ENCODE measurements at places on chromosomes 4 and X.
A peak's percentile ranks its signal among the peaks of the same experiment; 100 is the strongest.

GRCh38 chr4:127291316-127291715, 341.4 kb upstream of the INTU start:
- DNase-seq: no peak

- no peak for DNase-seq
Measured at GRCh38 chr4:121654738-121655137, 42.0 kb downstream of the ANXA5 start.

DNA sequence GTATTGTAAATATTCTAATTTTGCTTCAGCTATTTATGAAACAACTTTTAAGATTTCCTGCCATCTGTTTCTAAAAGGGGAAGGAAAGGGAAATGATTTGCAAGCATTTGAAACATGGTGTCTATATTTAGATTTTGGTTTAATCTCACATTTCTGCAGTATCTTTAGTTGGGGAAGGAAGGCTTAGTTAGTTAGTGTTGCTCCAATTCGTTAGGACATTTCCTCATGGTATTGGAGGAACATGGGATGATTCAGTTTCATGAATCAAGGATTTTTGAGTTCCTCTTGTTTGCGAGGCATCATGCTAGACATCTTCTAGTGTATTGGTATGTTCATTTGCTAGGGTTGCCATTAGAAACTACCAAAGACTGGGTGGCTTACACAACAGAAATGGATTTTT, 20.5 kb upstream of the TMEM192 start:
- peak; percentile 21 for DNase-seq

- no peak for DNase-seq
Measured at GRCh38 chr4:38856524-38857337, at the start of gene TLR6. Gene TLR6 (minus strand): TSS chr4:38856817. CDS start chr4:38829473, 27,344 bp downstream.

DNA sequence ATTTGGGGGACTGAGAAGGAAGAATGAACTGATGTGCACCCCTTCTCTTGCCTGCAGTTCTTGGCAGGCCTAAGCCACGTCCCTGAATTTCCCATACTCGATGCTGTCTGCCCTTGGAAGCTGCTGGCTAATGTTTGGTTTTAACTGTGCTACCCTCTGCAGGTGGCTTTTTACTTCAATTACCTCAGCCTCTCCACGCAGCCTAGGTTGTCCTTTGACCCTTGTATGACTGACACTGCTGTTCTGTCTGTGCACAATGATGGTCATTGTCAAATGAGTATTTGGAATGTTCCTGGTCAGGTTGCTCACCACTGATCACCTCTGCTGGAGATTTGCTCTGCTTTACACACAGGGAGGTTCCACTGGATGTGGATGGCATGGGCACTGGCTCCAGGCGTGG, 137.1 kb downstream of the ZNF518B start:
- DNase-seq: no peak

DNA sequence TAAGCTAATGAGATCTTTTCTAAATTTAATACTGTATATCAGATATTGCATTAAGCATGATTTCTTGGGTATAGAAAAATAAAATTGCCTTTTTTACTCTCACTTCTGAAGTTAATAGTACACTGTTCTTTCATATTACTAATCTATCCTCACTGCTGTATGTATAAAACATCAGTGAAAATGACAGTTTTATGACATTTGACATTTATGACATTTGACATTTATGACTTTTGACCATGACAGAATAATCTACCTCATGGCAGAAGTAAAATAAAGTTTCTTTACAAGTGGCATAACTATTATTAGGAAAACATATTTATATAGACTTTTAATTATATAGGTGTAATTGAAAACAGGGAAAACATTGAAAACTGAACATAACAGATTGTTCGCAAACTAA, 13.3 kb downstream of the GRID2 start:
- DNase-seq: no peak

- no peak for DNase-seq
Measured at GRCh38 chr4:188779581-188779980, 640.3 kb downstream of the TRIML1 start.

GRCh38 chr4:39698424-39699009, 581 bp downstream of the UBE2K start:
- no peak for DNase-seq

- no peak for DNase-seq
Measured at GRCh38 chr4:141898346-141898745, 262.0 kb downstream of the IL15 start.

- no peak for DNase-seq
Measured at GRCh38 chrX:22800360-22800759, 199.4 kb upstream of the DDX53 start.

GRCh38 chrX:153981771-153982533, 9.4 kb downstream of the TMEM187 start:
- peak; percentile 36 for DNase-seq

GRCh38 chr4:70158576-70158975, 4.5 kb downstream of the PRR27 start:
- DNase-seq: no peak

DNA sequence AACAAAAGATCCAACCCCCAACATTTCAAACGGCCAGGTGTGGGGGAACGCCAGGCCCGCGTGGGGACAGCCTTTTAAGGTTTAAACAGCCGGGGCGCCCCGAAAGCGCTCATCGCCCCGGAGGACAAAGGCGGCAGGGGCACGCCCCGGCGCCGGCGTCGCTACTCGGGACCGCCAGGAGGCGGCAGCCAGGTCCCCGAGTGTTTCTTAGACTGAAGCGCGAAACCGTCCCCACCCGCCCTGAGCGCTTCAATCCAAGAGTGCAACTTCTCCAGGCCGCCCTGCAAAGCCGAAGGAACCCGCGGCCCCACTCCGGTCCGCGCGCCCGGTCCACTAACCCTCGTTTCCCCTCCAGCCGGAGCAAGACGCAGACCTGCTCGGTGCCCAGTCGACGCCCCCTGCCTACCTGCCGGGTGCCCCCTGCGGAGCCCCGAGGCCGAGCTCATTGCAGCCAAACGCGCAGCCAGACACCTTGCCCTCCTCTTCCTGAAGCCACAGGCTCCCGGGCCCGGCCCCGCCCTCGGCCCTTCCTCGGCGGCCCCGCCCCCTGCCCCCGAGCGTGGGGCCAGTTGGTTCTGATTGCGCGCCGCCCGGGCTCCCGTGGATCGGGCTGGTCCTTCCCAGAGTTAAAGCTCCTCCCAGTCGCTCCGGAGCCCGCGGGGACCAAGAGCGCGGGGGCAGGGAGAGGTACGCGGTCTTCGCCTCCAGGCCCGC, at the start of gene CASP6:
TSS of gene CASP6 (minus strand) at position 496 of the 714 bp plus-strand sequence. CDS start at position 446, 50 bp downstream.
- peak; percentile 89 for DNase-seq

- no peak for DNase-seq
Measured at GRCh38 chr4:5126857-5127256, 75.6 kb downstream of the STK32B start.

DNA sequence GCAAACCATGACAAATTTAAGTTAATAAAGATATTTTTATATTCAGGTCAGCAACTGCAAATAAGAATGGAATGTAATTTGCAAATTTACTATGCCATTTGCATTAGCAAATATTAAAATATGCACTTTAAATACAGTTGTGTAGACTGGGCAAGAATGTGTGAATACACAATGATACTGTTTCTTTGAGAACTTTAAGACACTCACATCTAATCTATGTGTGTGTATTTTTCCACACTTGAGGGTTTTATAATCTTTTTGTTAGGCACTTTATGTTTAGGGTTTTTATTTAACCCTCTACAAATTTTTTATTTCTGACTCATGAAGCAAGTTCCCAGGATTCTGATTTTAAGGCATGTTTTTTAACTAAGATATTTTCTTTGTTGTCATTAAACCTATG, 23.9 kb upstream of the NDNF start:
- no peak for DNase-seq

DNA sequence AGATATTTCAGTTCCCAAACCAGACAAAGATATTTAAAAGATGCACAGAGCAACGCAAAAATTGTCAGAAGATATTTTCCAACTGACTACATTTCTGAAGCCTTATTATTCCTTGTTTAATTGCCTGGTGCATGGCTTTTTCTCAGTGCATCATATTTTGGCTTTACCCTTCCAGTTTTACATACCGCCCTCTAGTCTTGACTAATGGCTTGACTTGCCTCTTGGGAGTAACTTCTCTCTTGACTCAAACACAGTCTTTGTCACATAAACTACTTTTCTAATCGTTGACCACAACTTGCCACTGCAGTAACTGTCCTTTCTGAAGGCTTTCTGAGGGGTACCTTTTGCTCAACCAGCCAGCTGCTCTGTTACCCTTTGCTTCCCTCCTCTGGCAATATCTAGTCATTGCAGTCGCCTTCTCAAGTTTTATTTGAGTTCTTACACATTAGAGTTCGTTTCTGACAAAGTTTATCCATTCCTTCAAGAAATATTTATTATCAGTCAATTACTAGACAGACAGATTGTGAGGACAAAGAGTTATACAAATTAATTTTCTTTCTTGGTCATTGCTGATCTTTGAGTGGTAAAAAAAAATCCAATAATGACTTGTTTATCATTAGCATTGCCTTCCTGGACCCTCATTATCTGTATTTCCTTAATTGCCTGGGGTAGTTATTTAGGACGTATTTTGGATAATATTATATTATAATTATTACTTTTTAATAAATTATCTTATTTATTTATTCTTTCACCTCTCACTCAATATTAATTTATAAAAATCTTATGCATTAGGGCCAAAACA, 506.9 kb upstream of the PCDH10 start:
- DNase-seq: peak; percentile 11

DNA sequence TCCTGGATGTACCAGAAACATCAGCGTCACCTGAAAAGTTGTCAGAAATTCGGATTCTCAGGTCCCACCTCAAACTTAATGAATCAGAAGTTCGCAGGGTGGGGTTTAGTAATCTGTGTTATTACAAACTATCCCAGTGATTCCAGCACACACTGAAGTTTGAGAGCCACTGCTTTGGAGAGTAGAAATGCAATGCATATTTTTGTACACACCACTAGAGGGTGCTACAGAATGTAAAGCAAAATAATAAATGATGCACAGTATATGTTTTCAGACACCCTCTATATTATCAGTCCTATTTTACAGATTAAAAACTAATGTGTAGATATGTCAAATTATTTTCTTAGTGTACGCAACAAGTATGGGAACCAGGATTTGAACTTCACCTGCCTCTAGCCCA, 2.4 kb upstream of the MORF4L2 start:
- DNase-seq: peak; percentile 67

DNA sequence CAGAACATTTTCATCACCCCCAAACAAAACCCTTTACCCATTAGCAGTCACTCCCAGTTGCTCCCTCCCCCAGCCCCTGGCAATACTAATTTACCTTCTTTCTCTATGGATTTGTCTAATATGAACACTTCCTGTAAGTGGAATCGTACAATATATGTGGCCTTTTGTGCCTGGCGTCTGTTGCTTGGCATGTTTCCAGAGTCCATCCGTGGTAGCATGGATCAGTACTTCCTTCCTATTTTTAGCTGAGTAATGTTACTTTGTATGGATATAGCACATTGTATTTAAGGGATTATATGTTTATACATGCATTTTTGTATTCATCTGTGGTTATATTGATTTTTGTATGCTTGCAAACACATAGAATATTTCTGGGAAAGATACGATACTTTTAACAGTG, 48.2 kb downstream of the PPEF1 start:
- no peak for DNase-seq

- no peak for DNase-seq
Measured at GRCh38 chr4:68283714-68284113, 38.2 kb upstream of the TMPRSS11B start.

DNA sequence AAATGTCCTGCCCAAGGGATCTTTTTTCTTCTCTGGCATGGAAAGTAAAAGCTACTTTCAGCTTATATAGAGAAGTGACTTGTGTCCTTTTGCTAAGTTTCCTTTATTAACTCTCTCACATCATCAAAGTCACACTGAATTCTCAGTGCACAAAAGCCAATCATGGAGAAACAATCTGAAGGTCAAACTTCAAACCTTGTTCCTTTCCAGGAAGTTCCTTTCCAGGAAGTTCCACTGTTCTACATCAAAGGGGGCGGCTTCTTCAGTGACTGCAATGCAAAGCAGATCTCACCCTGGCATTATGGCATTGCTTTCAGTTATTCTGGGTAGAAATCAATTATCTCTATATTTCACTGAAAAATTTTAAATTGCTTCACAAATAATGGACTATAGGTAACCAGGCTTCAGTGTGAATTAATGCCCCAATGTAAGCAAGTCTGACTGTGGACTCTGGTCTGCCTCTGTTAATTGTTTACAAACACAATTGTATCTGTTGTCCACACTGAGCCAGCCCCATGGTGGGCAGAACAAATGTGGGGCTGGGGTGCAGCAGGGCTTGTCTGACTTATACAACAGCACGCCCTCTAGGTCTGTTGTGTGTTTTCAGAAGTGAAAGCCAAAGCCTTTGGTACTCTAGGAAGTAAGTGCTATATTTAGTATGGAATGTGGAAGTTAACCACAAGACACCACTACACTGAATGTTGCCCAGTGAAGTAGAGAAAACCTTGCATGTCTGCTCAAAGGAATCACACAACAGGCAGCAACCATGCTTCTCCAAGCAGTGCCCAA, 98.8 kb downstream of the CDS1 start:
- no peak for DNase-seq

DNA sequence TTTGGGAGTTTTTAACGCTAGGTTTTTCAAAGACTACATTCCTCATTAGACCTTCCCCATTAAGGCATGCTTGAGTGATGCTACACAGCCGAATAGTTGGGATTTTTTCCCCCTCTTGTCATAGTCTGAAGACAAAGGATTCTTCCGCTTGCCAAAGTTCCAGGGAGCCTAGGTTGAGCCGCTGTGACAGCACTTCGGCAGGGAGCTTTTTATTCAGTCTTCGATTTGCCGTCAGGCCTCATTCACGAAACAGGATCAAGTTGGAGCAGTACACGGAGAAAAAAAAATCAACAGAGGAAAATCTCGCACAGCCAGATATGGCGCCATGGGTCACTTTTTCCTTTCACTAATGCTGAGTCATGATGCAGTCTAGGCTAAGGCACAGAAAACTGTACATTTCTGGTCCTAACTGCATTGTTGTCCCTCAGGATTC, 24.3 kb downstream of the SHROOM3 start:
- no peak for DNase-seq

- DNase-seq: no peak
Measured at GRCh38 chrX:129695937-129696336, 41.2 kb upstream of the APLN start.

DNA sequence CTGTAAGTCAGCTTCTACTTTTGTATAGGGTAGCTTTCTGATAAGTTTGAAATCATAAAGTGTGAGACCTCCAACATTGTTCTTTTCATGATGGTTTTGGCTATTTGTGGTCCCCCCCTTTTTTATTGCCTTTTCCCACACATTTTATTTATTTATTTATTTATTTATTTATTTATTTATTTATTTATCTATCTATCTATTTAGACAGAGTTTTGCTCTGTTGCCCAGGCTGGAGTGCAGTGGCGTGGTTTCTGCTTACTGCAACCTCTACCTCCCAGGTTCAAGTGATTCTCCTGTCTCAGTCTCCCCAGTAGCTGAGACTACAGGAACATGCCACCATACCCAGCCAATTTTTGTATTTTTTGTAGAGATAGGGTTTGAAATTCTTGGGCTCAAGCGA, 9.7 kb upstream of the MTHFD2L start:
- no peak for DNase-seq

- no peak for DNase-seq
Measured at GRCh38 chr4:69970071-69970470, 4.5 kb upstream of the CSN2 start.

Data from spinal cord (tissue), 10 donors.